Stimulated activated CD8-positive, alpha-beta memory T cell treated with anti-CD3 and anti-CD28 coated beads, Interleukin-15, amount 100 ng/mL, for 24 hours (primary cell): ENCODE measurements at places on chromosomes 7 and 10.

GRCh38 chr7:25066253-25066652, 58.8 kb downstream of the CYCS start:
- DNase-seq, result no peak

DNA sequence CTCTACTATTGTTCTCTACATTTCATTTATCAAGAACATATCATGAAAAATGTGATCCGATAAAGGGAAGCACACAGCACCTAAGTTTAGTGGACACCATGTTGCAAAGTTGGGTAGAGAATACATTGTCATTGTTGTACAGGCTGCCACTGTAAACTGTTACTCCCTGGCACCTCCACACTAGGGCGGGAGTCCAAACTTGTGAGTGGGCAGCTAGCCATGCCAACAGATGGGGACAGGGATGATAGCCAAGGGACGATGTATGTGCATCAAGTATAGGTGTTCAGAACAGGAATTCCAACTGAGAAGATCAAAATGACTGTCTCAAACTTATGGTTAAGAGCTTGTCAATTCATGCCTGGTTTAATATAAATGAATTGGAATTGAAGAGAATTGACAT, 31.1 kb upstream of the COMMD3 start:
- no peak for DNase-seq

DNA sequence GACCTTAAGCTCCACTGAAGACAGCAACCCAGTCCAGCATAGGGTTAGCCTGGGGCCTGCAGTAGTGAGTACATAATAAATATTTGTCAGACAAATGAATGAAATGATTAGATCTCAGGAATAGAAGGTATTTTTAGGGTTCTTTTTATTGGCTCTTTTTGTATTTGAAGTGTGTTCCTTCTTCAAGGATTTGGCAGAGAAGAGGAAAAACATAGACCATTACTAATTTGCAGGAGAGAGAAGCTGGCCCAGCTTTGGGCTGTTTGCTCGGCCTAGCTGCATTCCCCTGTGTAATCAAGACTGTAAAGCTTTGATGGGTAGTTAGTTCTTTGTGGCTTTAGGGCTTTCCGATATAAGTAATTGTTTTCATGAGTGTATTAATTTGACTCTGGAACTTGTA, 64.2 kb downstream of the CNNM2 start:
- DNase-seq, result no peak

DNA sequence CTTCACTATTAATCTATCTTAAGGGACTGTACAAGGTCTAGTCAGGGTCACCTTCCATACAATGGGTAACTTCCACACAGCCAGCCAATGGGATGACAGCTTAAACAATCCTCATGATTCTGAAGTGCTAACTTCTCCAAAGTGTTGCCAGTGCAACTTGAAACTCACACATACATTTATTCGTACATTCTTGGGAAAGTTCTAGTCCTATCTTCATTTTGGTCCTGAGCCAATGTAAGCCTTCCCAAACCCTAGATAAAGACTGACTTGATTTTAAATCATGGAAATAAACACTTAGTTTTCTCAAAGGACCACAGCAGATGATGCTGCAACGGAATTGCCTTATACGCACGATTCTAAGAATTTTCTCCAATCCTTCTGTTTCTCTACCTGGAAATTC, 117.5 kb upstream of the COL1A2 start:
- no peak for DNase-seq

DNA sequence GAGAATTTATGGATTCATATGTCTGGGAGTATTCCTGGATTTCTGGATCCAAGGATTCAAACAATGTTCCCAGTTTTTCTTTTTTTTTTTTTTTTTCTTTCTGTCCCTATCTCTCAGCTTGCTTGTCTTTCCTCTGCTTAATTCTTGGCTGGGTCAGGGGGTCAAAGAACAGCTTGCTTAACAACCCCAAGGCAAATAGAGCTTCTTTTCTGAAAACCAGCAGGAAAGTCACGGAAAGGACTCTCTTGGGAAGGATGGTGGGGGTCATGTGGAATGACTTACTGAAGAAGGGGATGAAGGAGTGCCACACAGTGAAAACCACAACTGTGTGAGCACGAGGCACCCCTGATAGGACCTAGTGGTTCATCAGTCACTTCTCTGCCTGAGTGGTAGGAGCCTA, 36.1 kb downstream of the GRK5 start:
- DNase-seq, result no peak

DNA sequence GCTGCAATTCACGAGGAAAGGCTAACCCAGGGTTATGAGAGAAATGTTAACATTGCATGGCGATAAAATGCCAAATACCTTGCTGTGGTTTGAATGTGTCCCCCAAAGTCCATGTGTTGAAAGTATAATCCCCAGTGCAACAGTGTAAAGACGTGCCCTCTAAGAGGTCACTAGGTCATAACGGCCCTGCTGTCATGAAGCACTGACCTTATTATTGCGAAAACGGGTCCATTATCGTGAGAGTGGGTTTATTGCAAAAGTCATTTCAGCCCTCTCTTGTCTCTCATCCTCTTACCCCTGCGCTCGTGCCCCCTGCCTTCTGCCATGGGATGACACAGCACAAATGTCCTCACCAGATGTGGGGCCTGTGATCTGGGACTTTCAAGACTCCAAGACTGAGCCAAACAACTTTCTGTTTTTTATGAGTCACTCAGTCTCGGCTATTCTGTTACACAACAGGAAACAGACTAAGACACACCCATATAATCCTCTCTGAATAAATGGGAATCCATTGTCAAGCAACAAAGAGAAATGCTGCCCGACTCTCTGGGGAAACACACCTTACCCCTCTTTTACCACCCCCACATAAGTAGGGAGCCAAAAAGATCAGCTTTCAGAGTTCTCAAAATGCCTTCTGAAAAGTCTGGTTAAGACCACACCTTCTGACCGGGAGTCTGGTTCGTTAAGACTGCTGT, 73.1 kb upstream of the UCN3 start:
- DNase-seq, result no peak

DNA sequence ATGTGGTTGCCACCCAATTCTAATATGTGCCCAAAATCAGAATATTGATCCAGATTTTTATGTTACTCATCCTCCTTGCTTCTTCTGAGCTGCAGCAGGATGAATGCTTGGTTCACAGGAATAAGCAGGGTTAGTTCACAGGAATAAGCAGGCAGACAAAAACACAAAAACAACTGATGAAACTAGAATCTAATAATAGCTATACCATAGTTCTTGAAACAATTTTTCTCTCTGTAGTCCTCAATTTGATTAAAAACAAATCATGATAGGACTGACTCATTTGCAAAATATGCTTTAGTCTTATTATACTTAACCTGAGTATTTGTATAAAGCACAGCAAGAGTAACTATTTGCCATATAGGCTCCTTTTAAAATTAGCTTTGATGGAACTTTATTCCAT, 24.4 kb upstream of the ARHGAP12 start:
- no peak for DNase-seq
